Stimulated activated naive CD4-positive, alpha-beta T cell (primary cell): ENCODE measurements at places on chromosomes 1 and 21.

DNA sequence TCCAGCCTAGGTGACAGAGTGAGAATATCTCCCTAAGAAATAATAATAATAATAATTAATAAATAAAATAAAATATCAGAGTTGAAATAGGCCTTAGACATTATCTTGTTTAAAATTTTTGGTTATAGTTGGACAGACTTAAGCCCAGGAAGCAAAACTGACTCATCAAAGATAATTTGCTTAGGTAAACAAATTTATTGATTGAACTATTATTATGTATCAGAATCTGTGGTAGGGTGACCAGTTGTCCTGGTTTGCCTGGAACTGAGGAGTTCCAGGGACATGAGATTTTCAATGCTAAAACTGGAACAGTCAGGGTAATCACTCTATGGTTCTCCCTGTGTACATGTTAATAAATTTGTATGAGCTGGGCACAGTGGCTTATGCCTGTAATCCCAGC lies 47.8 kb upstream of the RNF11 start:
- DNase-seq = no peak

DNA sequence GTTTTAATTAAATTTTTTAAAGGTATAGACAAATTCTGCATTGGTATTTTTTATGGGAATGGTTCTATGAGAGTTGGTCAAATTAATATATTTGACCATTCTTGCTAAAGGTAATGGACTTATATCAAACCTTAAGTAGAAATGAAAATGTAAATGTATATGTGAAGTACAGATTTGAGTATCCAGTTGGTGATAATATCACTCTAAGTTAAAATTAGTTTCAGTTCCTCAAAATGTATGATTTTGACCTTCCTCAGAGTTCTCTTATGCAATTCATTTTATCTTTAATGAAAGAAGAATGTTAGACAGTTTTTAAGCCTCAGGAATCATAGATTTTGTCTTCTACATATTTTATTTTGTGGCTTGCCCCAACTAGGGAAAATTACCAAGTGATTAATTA lies 1291.5 kb upstream of the B3GALT2 start:
- DNase-seq = no peak

GRCh38 chr1:57067863-57068262 lies 102.0 kb upstream of the C8B start:
- DNase-seq = no peak

DNA sequence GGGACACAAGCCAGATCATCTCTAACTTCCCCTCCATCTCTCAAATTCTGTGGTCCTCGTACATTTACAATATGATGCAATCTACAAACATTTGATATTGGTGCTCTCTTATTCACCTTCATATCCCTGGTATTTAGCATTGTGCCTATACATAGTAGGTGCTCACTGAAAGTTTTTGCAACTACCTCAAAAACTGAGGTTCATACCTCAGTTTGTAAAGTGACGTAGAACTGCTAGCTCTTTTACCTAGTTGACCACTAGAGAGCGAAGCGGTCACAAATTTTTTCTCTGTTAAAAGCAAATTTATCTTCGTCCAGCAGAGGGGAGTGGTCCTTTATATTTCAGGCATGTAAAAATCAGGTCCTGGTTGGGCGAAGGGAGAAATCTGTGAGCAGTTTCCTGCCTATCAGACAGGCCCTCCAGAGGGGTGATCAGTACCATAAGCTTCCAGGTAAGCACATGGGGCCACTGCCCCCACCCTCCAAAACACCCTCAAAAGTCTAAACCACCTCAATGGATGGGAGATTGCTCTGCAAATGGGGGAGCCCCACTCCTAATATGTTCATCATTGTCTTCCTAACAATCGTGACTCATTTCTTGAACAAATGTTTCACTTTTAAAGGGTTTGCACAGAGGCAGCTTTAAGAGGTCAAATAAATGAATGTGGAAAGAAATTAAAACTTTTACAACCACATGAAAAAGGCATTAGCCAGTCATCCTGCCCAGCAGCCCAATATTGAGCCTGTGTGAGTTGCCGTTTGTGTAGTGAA lies 10.6 kb upstream of the HLCS start:
- no peak for DNase-seq

DNA sequence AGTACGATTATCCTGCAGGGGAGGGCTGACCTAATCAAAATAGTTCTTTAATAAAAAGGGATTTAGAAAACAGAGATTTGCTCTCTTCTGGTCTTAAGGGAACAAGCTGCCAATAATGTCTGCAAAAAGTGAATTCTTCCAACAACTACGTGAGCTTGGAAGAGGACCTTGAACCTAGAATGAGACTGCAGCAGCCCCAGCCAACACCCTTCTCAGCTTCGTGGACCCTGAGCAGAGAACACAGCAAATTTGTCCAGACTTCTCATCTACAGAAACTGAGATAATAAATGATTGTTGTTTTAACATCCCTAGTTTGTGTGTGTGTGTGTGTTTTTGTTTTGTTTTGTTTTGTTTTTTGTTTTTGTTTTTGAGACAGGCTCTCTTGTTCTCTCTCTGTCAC lies 309.4 kb downstream of the GRIK1 start:
- no peak for DNase-seq

DNA sequence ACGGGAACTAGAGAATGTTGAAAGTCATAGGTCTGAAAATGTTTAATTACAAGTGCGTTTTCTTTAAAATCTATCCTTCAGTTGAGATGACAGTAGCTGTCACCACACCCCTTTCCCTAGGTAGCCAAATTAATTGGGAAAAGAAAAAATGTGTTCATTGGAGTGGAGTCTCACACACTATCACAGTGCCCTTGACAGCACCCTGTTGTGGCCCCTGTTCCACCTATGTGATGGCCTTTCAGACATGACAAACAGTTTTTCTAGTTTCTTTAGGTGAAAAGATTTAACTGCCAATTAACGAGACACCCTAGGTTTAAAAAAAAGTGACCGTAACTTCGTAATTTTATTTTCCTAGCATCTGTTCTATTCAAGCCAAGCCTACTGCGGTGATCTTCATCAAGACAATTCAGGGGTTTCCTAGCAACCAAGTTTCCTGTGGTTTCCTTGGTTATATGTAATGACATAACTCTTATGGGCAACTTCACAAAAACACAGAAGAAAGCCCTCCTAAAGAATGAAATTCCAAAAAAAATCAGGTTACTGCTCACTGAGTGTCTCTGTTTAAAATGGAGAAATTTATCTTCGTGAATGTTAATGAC lies 298.3 kb downstream of the PDE4B start:
- DNase-seq = peak; percentile 20

- no peak for DNase-seq
These were observed 157.3 kb downstream of the KCNJ6 start for GRCh38 chr21:37758982-37759381.

DNA sequence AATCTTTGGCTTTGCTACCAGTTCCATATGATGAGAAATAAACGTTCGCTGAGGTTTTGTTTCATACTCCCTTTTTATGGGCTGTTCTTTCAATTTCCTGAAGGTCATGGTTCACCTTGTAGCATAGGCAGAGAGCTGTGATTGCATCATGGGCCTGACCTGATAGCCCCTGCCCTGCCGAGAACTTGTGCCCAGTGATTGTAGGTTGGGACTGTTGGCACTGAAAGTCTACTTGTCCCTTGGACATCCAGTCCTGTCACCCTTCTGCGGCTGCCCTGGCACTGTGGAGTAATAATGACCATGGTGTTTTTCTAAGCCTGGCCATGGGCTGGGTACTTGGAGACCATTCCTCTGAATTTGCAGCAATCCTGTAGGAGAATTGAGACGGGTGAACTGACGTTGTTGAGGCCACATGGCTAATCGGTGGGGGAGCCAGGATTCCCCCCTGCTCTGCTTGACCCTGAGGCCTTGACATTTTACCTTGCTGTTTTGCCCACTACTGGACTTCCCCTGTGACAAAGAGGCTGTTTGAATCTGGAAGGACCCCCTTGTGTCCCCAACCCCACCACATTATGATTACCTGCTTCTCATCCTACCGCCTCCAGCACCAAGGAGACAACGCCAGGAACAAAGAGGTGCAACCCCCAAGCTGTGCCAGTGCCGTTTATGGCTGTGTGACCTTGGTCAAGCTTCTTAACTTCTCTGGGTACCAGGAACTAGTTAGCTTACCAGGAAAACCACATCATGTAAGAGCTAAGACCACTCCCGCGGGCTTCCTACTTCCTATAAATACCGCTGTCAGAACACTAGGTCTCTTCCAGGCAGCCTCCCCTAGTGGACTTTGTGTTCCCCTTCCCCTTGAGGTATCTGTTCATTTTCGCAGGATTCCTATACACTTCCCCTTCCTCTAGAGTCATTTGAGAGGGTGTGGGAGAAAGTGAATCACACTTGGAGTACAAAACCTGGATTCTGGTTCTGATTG lies 23.4 kb downstream of the SESN2 start:
- DNase-seq = no peak

- DNase-seq = no peak
These were observed 32.8 kb downstream of the KRTAP24-1 start for GRCh38 chr21:30249936-30250335.

DNA sequence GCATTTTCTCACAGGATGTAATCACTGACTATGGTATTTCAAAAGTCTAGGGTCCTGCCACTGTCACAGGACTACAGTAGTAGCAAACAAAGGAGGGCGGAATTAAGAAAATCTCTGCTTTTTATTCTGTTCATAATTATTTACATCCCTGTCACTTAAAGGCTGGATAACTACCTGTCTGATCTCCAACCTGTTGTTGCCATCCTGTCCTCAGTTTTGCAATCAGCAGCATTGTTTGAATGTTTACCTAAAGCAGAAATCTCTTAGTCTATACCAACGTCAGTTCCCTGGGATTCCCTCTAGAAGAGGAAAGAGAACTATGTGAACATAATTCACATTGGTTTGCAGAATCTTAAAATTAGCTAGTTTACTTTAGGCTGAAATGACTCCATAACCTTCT lies 218.5 kb downstream of the PBX1 start:
- no peak for DNase-seq

GRCh38 chr21:44418876-44419230 lies 36.5 kb upstream of the LRRC3 start:
- DNase-seq = no peak

DNA sequence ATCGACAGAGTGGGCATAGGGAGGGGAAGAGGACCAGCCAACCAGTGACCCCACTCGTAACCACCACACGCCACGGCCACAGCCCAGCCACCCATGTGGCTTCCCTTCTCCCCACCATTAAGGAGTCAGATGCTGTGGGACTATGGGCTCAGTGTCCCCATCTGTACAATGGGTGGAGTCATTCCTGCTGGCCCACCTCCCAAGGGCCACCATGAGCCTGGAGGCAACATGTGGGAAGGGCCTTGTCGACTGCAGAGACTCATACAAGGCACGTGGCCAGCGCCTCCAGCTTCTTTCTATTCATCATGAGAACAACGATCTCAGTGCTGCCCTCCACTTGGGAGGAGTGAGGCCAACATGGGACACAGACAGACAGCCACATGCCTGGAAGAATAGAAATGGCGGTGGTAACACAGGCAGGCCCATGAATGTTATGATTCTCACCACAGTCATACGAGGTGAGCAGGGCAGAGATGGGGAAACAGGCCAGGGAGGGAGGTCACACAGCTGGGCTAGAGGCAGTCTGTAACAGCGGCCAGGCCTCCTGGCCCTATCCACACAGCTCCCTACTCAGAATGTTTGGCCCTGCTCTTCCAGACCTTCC lies 16.1 kb downstream of the LRP8 start:
- DNase-seq = no peak

DNA sequence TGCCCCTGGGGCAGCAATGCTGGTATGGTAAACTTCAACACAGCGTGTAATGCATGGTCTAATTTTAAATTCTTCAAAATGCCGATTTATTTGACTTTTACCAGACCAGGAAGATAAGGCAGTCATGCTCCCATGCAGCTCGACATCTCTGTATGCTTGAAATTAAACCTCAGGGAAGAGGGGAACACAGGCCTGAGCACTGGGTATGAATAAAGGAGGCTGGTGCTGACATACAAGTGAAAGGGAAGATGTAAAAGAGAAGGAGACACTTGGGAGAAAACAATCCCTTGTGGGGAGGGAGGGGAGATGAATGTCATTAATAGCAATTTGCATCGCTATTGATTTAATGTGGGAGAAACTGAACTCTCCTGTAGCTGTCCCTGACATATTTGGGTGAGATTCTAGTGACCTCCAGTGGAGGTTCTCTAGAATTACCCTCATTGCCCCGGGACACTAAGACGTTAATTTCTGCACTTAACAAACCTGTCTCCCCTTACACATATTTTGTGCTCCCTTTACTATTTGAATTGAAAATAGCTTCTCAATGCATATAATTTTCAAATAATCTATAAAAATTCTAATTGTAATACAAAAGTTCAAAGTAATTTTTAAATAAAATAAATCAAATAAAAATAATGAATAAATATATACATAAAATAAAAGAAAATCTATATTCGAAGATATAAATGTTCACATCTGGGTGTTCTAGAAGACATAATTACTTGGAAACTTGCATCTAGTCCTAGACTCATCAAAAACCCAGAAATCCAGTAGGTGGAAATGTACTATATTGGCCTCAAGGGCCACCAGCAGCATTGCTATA lies 283.1 kb downstream of the LMX1A start:
- DNase-seq = no peak
